ENCODE measurements at places on chromosomes 7 and 10.
A peak's percentile ranks its signal among the peaks of the same experiment; 100 is the strongest.

DNA sequence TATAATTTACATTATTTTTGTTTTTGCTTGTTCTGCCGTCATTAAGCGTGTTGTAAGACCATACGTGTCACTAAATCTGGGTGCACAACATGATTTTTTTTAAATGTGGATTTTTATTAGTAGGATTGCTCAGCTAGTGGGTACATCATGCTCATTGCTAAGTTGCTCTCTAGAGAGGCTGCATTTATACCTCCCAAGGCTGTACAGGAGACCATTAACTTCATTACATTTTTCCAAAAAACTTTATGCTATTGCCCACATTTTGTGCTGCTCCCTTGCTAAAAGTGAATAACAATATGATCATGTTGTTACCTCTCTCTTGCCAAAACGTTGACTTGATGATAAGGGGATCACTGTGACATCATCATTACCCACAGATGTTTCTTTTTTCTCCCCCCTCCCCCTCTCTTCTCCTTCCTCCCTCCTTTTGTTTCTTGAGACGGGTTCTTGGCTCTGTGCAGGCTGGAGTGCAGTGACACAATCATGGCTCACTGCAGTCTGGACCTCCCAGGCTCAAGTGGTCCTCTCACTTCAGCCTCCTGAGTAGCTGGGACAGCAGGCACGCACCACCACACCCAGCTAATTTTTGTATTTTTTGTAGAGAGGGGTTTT, 65.1 kb downstream of the BMPR1A start:
- no peak for DNase-seq

- DNase-seq: peak; percentile 46
These were observed 139.5 kb downstream of the FAM107B start for GRCh38 chr10:14635043-14635710.

- DNase-seq: no peak
These were observed 55.5 kb downstream of the DLD start for GRCh38 chr7:107946451-107946850.

DNA sequence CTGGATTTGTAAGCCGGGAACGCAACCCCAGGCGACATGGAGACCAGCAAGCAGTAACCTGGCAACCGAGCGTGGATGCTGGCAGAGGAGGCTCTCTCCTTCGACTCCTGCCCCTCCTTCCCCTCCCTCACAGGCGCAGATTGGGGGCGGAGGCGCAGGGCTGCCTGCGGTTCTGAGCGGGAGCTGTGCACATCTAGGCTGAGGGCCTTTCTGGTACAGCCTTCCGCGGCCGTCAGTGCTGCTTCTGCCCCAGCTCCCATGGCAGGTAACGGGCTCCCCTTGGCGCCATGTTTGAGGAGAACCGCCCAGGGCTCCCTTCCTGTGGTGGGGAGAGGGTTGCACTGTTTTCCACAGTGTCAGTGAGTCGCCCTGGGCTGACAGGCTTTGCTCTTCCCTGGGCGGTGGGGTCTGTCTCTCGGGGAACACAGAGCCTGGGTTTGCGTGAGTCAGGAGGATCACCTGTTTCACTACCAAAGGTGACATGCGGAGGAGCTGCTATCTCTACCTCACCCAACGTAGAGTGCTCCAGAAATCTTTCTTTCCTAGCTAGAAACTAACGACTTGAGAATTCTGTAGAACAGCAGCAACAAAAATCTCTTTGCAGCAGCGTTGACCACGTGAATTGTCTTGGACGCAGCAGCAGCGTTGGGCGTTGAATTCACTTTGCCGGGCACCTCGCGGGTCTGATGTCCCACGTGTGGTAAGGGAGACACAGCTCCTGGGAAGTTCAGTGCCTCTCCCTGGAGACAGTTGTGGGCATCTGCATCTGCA, 154.8 kb upstream of the COBL start:
- DNase-seq: no peak

- DNase-seq: no peak
These were observed 1340.9 kb downstream of the XPNPEP1 start for GRCh38 chr10:108582387-108582786.

DNA sequence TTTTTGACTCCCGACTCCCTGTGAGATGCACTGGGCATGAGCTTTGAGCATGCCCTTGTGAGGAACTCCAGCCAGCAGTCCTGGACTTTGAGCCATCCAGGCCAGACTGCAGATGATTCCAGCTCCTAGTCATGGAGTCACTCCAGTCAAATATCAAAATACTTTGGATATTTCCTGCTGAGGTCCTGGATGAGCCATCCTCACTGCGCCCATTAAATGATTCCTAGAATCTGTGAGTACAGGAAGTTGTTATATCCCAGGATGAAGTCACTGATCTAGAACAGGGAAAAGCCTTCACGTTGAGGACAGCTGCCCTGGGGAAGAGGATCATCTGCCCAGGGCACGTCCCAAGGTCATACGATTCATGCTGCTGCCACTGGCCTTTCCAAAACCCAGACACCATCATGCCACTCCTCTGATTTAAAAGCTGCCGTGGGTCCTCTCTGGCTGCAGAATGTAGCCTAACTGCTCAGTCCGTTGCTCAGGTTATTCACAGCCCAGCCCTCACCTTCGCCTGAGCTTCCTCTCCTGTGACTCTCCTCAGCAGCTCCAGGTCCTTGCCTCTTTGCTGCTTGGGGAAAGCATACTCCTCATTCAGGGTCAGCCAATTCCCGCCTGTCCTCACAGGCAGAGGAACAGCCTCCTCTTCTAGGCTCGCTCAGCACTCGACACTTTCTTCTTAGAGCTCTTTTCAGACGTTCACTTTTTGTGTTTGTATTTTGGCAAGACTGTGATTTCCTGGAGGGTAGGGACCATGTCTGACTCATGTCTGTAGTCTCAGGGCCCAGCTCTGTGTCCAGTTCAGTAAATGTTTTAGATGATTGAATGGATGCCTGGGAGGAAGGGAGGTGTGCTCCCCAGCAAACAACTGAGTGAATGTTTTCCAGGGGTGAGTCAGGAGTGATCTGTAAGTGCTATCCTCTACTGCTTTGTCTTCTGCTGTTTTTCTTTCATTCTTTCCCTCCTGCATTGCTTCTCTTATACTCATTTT, 157.8 kb downstream of the SNX10 start:
- DNase-seq: no peak

GRCh38 chr10:75108684-75109458, 2.6 kb upstream of the SAMD8 start:
- peak; percentile 20 for DNase-seq

- peak; percentile 97 for DNase-seq
These were observed 11.7 kb upstream of the VIM start for GRCh38 chr10:17216217-17216900.

DNA sequence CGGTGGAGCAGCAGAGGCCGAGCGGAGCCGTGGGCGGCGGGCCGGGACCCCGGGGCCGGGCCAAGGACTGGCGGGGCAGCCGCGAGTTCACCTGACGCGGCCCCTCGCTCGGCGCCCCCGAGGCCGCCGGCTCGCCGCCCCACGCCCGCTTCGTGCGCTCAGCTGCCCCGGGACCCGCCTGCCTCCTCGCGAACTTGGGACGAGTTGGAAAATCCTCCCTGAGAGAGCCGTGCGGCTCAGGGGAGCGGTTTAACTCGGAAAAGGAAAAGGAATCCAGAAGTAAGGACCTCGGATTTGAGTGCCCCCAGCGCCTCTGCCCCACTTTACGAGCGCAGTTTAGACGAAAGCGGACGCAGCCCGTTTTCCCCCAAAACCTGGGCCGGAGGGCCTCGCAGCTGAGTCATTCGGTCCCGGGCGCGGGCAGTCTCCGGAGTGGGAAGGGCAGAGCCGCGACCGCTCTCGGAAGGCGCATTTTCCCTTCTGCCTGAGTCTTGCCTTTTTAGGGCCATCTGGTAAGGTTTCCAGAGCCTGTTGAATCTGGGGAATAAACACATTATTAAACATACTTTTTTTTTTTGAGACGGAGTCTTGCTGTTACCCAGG, 744 bp downstream of the CREM start:
- peak; percentile 67 for DNase-seq
